ENCODE measurements at places on chromosomes 1 and 21.

- DNase-seq, result no peak
Measured at GRCh38 chr1:218259800-218260199, 25.3 kb upstream of the RRP15 start.

- no peak for DNase-seq
Measured at GRCh38 chr1:118978914-118979701, 9.0 kb downstream of the TBX15 start.

DNA sequence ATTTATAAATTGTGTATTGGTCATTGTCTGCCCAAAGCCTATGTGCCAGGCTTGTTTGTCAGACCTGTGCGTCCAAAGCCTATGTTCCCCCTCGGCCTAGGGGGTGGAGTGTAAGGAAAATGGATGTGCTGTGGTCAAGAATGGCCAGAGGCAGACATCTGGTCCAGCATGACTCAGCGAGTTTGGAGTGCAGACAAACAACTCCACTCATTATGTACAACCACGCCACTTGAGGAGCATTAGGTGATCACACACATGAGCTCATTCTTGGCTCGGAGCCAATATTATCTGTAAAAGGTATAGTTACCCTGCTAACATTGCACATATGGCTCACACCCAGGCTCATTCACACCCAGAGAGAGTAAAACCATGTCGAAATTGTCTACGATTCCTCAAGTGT is 1047.6 kb upstream of the ADGRL4 start:
- DNase-seq, result no peak

GRCh38 chr1:192880231-192880630 is 71.4 kb downstream of the RGS2 start:
- no peak for DNase-seq

DNA sequence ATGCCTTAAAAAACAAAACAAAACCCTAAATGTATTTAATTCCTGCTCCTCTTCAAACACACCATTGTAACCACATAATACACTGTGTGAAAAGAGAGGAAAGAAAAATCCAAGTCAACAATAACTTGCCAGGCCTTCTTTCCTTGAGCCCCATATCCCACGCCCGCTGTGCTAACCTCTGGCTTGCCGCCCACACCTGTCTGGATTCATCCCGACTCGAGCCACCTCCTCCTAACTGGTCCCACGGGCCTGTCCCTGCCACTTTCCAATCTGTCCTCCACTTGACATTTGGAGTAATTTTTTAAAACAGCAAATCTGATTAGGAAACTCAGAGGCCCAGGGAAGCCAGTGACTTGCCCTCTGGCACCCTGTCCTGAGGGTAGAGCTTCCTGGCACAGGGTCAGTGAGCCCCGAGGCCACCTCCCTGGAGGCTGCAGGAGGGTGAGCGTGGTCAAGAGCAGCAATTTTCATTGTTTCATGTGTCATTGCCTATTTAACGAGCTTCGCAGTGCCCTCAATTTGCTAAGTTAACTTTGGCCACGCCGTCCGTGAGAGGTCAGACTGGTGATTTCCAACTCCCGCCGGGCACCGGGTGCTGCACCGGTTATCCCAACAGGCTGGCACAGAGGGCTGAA is 54.1 kb downstream of the B3GALT5 start:
- DNase-seq, result no peak

DNA sequence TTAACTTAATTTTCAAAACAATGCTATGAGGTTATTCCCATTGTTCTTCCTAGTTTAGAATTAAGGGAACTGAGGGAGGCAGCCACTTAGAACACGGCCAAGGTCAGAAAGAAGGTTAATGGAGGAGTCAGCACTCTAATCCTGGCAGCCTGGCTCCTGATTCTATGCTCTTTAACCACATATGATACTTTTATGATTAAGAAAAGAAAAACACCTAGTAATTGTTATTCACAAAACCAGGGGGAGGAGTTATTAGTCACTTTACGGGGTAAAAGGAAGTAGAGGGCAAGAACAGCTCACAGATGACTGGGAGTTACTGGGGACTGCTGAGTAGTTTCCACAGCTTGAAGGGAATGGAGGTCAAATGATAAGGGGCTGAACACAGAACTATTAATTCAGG is 38.6 kb downstream of the GADD45A start:
- no peak for DNase-seq

- DNase-seq, result no peak
Measured at GRCh38 chr1:55060133-55060999, 21.0 kb downstream of the PCSK9 start.

GRCh38 chr1:10428984-10429383 is 1.2 kb upstream of the CENPS start:
- DNase-seq, result no peak

DNA sequence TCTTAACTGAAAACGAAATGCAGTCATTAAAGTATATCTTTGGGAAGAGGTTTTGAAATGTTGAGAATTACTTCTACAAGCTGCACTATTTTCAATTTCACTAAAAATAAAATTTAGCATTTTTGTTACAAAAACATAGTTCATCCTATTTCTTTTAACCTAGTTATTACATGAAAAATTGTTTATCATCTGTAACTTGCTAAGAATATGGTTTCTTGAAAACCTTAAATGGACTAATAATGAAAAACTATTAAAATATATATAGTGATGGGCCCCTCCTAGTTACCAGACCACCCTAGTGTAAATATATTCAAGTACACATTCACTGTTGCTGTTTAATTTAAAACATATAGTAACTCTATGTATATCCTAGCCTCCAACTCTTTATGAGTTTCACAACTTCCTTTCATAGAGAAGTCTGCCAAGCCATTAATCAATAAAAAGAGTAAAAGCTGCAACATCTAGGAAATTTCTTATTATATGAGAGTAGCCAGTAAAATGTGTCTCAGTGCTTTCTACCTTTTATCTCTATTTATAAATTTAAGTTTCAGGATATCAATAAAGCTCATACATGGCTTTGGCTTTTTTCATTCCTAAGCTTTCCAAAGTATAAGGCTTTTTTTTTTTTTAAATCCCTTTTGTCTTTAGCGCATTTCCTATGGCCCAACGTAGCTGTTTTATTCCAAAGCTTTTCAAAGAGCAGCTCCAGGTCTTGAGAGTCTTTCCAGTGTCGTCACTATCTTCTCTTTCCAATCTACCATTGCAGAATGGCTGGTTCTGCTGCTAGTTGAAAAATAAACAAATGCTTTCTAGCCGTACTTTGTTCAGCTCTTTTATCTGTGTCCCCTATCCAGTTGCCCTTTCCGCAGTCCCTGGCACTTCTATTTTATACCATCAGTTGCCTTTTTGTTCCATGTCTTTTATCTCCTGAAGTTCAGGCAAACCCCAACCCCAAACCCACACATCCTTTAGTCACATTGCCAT is 6.5 kb downstream of the IRF2BP2 start:
- no peak for DNase-seq

GRCh38 chr1:209368864-209369598 is 214.5 kb upstream of the CAMK1G start:
- DNase-seq, result no peak

DNA sequence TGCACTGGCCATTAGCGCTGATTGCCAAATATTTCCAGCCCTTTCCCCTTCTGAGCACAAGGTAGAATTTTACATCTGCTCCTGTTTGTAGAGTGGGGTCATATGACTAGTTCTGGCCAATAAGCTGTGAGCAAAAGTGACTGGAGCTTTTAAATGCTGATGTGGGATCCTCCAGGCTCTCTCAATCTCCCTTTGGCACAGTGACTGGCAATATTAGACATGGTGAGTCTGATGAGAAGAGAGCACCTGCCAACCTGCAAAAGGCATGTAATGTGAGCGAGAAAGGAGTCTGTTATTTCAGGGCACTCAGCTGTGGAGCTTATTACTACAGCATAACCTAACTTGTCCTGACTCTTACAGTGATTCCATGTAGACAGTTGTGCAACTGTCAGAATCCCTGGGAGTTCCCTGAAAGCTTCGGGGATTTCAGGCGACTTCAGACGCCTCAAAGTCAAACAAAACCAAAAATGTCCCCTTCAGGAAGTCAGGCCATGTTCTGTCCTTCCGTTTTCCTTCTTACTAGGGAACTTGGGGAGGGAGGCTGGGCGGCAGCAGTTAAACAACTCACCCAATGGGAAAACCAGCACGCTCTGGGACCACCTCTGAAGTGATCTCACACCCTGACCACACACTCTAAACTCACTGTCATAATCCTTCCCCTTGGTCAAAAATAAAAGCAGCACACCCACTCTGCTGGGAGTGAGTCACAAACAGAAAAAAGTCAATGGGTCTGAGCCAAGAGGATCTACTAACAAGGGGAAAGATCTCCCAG is 3.6 kb upstream of the RASSF5 start:
- no peak for DNase-seq

Data from hypothalamus (tissue), 51 donors.